ENCODE measurements at places on chromosomes 16 and 17.
A peak's percentile ranks its signal among the peaks of the same experiment; 100 is the strongest.

DNA sequence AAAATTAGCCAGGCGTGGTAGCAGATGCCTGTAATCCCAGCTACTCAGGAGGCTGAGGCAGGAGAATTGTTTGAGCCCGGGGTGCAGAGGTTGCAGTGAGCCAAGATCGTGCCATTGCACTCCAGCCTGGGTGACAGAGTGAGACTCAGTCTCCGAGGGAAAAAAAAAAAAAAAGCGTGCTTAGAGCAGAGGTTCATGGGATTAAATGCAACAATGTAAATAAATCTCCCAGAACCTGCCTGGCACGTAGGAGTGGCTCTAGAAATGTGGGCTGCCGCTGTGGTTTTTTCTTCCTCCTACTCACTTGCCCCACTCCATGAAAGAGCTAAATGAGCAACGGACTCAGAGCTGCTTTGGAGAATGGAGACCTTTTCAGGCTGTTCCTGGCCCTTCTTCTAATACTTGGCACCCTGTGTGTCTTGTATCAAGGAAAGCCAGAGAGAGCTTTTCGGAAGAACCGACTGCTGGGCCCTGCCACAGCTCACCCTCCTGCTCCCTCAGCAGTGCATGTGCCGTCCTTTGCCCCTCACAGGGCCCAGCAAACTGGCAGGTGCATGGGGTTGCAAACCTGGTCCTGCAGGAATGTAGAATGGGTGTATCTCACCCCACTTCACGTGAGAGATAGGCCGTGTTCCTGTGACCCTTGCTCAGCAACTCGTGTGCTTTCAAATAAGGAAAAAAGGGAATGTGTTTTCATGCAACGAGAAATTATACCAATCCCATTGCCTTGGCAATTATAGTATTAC lies 52.0 kb downstream of the LDHD start:
- DNase-seq = peak; percentile 18

DNA sequence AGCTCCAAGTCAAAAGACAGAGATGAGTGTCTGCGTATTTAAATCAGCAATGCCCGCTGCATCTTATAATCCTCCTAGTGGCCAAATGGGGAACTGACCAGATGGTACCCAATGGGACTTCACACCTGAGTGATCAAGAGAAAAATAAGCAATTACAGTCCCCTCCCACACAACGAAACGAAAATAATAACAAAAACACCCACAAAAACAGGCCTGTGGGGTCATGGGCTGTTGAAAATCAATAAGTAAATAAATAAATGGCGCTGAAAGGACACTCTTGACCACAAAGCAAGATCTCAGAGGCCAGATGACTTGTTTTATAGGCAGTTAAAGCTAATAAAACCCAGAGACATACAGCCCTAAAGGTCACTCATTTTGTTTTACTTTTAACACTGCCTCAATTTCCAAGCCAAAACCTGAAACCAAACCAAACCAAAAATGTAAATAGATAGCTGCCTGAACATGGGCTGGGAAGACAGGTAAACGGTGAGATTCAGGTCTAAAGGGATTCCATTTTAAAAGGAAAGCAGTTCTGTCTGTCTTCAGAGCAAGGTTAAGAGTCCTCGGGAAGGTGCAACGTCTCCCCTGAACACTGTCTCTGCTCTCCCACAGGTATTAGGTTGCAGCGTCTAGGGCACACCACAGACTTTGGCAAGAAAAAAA lies 1.3 kb downstream of the ZNF821 start:
- peak; percentile 92 for DNase-seq

DNA sequence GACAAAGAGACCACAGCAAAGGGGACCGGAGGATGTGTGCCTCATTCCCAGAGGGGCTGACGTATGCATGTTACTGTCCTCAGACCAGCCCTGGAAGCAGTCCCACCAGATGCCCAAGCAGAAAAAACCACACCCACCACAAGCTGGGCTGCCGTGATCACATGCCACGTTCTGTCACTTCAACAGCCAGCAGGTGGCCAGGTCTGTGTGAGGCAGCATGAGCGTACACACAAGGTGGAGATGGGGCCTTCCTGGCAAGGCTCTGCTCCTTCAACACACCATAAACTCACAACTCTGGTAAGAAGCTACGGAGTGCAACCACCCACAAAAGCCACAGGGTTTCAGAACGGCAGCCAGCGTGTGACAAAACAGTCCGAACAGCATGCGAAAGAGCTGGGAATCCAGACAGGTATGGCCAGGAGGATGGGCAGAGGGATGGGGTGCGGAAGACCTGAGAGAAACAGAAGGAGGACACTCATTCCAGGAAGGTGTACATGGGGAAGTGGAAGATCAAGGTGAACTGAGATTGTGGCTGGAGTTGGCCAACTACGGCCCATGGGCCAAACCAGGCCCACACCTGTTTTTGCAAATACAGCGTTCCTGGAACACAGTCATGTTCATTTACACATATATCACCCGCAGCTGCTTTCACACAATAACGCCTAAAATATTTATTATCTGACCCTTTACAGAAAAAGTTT lies 27.9 kb downstream of the MBTPS1 start:
- peak; percentile 30 for DNase-seq

DNA sequence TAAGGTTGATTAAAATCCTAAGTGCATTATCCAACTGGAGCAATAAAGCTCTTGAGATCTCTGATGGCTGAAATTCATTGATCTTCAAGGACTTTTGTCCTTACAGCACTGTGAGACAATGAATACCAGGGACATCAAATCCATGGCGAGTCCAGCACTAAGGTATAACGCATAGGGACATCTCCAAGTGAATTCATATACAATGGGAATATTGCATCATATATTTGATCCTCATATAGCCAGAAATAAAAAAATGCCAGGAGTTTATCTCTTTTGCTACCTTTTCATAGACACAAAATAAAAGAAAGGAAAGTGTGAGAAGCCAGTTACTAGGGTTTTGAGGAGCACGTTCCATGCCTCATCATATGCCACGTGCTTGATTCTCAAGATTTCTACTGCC lies 112.5 kb upstream of the CDH13 start:
- DNase-seq = no peak

DNA sequence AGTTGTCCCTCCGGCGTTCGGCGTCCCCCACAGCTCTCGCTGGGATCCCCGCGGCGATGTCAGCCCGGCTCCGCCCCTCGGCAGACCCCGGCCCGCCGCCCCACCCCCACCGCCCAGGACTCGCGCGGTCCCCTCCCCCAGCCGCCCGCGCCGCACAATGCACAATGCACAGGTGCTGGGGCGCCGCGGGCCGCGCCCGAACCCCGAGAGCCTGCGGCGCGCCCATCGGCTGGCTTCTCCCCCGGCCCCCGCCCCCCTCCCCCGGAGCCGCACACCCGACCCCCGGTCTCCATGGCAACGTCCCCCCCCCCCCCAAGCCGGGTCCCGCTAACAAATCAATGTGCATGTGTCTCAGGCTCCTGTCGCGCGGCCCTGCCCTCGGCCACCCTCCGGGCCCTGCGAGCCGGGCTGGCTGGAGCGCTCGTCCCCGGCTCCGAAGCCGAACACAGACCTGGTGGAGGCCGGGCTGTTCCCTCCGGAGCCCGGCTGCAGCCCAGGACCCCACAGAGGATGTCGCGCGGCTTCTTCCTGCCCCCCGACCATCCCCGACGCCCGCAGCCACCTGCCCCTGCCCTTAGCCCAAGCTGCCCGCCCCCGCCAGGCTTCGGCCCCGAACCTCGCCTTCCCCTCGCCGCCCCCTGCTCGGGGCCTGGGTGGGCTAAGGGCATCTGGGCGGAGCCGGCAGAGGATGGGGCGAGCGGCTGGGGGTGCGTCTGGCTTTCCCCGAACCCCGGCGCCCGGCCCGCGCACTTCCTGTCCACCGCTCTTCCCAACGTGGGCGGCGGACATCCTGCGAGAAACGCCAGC lies 818 bp upstream of the CBX8 start:
- DNase-seq = no peak

GRCh38 chr17:31604936-31605335 lies 213.5 kb downstream of the RAB11FIP4 start:
- no peak for DNase-seq

DNA sequence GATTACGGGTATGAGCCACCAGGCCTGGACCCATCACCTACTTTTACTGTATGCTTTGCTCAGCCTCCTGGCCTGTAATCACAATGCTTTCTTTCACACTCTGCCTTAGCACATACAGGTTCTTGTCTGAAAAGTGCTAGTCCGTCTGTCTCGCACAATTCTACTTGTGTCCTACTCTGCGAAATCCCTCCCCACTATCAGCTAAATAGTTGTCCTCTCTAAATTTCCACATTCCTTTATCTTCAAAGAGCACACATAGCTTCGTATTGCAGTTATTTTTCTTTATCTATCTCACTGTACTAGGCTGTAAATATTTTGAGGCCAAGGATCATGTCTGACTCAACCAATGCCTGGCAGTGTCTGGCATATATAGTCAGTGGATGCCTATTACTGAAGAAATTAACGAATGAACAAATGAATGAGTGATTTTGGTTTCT lies 38.5 kb upstream of the ETV4 start:
- no peak for DNase-seq

Measured in CD4-positive, alpha-beta T cell treated with Interleukin-21 for 1 hour (primary cell).